Activated CD4-positive, alpha-beta T cell treated with anti-CD3 and anti-CD28 coated beads for 1 hour (primary cell): ENCODE measurements at places on chromosomes 1 and 21.
A peak's percentile ranks its signal among the peaks of the same experiment; 100 is the strongest.

GRCh38 chr21:45996311-45997204 lies 15.0 kb downstream of the COL6A1 start:
- DNase-seq = peak; percentile 5

GRCh38 chr21:31191553-31191952 lies 152.5 kb downstream of the TIAM1 start:
- DNase-seq = no peak

DNA sequence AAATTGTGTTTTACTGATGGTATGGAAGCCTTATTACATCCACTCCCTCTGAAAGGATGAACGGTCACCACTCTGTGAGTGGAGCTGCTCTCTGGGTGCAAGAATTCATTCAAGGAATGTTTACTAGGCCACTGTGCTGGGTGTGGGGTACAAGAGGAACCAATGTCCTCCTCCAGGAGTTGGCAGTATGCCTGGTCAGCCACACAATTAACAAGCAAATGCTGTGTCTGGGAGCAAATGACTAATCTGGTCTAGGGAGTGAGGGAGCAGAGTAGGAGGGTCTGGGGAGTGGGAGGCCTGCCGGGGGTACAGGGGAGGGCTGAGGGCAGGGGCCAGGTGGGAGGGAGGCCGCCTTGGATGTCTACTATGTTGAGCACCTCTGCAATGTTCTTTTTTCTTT lies 27.2 kb upstream of the TDRD10 start:
- DNase-seq = no peak

- no peak for DNase-seq
These were observed 6.7 kb upstream of the KCNAB2 start for GRCh38 chr1:6039031-6039430.
